Fibroblast of the conjunctiva (primary cell): ENCODE measurements at places on chromosomes 1 and 21.

- DNase-seq = no peak
These were observed 34.1 kb downstream of the EXTL2 start for GRCh38 chr1:100860397-100860991.

GRCh38 chr1:214029796-214030195 is 42.0 kb downstream of the PROX1 start:
- no peak for DNase-seq

DNA sequence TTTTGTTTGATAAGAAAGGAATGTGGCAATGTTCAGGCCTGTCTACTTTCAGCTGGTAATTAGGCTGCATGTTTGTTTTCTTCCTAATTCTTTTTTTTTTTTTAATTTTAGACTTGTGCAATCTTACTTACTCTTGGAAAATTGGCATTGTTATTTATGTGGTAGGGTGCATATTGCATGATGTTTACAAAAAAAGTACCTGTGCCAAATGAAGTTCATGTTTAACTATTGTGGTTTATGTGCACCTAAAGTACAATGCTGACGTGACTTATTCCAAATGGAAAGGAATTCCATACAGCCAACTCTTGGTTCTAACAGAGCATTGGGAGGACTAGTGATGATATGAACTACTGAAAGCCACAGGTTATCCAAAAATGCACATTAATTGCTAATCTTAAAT is 51.0 kb downstream of the KCNK2 start:
- DNase-seq = no peak

GRCh38 chr21:37682966-37683365 is 233.3 kb downstream of the KCNJ6 start:
- no peak for DNase-seq
